ENCODE measurements at places on chromosomes 7 and 10.

DNA sequence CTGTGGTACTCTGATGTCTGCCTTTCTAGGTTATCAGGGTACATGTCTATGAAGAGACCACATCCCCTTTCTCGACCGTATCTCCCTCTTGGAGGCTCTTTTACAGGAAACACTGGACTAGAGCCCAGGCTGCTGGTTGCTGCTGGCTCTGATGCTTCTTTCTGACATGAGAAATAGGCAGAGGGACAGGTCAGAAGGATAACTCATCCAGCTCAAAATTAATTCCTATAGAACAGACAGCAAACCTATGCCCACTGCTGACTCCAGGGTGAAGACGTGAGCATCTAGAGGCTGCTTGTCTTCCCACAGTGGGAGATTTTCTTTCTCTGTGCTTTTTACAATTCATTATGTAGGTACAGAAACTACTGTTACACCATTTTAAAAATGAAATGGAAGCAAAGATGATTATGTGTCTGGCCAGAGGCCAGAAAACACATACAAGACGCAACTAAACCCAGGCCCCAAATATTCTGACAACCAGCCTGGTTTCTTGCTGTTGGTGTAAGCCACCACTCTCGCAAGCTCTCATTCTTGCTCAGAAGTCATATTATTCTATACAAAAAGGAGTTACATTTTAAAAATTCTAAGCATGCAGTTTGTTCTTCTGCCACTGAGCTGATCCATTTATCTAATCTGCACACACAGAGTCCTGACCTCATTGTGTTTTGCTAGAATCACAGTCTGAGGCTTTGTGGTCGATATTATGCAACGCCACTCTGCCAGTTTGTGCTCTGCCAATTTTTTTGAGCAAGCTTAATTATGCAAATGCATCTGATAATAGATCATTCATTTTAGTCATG is 424.3 kb downstream of the KIF20B start:
- no peak for DNase-seq

DNA sequence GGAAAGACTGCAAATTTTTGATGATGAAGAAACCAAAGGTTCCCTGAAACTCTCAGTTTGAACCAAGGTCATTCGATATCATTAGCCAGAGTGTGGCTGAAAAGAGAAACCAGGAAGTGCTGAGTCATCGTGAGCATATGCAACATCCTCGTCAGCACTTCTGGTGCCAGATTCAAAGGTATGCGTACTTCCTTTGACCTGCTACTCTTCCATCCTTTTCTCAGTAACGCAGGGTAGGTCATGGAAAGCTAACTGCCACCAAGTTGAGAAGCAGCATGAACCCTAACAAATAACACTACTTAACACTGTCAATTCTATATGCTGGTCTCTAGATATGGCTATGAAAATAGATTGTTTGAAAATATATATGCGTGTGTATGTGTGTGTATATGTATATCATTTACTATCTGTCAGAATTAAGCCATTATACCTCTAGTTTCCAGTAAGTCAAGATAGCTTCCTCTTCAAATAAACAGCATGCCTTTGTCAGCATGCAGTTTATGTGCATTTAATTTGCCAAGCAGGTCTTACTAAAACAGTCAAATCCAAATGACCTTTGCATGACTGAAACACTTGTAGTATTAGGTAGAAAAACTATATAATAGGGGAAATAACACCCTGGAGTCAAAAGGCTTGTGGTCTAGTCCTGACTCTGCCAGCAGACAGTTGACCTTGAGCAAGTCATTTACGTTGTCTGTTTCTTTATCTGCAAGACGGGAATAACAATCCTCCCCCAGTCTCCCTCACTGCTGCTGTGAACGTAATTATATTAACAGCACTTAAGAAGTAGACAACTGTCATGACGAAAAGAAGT is 26.4 kb downstream of the CDK6 start:
- peak; percentile 38 for DNase-seq

- no peak for DNase-seq
Observed at GRCh38 chr7:101882595-101883564, 65.5 kb downstream of the CUX1 start.

- no peak for DNase-seq
Observed at GRCh38 chr7:55524558-55525310, 47.6 kb downstream of the VOPP1 start.

DNA sequence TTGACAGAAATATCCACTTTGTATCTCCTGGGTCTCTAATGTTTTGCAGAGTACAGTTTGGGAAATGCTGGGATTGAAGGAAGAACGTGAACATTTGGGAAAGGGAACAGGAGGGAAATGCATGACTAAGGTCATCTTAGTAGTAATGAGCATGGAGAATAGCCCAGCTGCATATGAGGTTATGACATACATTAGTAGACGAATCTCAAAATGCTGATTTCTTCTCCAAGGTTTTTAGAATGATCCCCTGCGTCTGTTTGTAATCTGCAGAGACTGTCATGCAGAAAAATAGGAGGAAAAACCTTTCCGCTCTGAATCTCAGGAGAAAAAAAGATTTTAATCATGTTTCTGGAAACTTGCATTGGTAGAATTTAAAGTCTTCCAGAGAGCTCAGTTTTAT is 133.6 kb downstream of the PPP1R9A start:
- DNase-seq, result no peak

GRCh38 chr7:84508606-84509005 is 314.0 kb upstream of the SEMA3A start:
- no peak for DNase-seq

DNA sequence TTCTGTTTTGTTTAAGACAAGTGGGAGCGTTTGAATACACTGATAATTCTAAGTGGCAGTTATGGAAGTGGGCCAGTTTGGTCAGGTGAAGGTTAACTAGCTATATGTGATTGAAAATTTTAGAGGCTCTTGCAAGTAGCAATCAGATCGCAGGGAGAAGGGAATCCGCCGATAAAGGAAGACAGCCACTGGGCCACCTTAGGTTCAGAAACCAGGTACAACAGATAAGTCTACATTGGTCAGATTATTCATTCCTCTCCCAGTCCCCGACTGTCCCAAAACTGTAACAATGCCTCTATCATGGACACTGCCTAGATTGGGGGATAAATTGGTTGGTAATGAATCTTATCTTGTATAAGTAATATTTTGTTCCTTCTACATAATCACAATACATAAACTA is 8.9 kb downstream of the ANK3 start:
- DNase-seq, result no peak

DNA sequence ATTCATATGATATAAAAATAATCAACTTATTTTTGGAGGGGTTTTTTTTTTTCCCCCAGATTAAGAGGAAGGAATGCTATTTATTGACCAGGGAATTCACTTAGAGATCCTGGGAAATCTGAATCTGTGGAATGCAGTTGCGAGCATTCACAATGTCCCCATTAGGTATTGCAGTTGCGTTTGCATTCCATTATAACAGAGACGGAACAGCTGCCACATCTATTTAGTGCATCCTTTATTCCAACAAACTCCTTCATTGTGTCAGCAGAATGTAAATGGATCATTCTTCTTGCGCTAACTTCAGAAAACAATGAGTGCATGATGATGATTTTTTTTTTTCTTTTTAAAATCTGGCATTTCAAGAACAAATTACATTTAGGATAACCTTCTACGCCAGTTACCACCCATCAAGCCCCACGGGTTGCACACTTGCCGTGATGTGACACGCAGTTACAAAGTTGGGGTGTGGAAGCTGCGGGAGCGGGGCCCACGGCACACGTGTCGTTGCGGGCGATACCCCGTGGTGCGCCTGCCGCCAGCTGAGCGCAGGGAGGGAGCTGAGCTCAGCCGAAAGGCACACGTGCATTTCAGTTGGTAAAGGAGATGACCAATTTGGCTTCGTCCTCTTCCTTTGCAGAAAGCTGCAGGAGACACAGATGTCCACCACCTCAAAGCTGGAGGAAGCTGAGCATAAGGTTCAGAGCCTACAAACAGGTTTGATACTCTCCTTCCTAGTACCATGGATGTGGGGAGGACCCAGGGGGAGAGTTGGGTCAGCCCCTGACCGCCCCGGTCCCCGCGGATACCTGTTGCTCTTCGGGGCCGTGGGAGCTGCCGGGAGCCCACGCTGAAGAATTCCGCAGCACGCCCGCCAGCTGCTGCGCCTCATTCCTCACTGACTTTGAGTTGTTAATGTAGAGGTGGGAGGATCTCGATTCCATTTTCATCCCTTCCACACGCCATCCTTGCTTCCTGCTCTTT is 175.3 kb upstream of the SH2B2 start:
- no peak for DNase-seq

- DNase-seq, result peak; percentile 30
Observed at GRCh38 chr7:24587853-24588252, 14.6 kb downstream of the PALS2 start.

DNA sequence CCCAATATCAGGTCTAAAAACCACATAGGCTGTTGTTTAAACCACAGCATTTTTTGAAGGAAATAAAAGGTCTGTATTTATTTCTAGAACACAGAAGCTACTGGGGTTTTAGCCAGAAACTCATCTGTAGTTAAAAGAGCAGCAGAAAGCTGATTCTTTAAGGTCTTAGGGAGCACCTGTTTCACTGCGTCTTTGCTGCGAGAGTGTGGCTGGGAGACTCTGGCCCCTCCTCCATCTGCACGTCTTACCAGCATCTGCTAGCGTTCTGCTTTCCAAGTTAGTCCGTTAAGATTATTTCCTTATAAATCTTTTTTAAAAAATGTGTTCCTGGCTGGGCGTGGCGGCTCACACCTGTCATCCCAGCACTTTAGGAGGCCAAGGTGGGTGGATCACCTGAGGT is 95.9 kb downstream of the ADARB2 start:
- no peak for DNase-seq

DNA sequence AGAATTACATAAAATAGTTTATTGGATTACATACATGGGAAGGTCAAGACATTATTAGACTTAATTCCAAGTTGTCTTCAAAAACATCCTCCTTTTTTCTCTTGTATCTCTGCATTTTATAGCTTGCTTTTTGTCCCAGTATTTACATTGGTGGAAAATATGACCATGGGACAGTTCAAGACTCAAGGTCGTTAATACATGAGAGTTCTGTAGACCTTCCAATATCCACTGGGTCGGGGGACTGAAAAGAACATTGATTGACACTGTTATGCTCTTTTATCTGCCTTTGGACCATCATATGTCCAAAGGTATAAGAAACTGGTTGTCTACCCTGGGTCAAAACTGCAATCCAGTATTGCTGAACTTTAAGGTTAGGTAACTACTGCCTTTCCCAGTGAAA is 36.7 kb downstream of the AKR1C4 start:
- no peak for DNase-seq

DNA sequence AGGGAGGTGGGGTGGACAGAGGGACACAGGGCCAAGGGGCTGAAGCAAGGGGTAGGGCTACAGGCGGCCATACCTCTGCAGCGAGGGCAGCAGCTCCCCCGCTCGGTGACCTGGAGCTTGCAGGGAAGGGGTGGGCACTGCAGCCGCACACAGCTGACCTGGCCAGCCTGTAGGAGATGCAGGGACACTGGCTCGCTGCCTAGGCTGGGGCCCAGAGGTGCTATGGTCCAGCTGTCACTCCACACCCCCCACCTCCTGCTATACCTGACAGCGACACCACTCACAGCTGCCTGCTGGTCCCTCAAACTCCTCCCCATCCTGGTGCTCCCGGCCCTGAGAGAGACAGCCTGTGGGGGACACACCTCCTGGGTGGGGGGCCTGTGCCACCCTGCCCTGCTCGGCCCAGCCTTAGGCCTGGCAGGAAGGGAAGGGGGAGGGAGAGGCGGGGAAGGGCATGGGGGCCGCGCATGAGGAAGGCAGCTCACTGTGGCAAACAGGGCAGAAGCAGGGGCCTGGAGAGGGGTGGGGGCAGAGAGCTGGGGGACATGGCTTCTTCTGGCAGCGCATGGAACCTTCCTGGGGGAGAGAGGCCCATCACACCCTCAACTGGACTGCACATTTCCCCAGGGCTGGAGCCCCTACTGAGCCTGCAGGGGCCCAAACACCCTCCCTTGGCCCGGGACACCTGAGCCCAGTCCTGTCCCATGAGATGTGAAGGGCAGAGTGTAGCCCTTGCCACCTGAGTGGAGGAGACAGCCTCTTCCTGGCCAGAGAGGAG is 23.9 kb downstream of the ATP6V1F start:
- DNase-seq, result no peak

GRCh38 chr7:150586068-150586784 is 19.0 kb downstream of the GIMAP4 start:
- DNase-seq, result no peak

DNA sequence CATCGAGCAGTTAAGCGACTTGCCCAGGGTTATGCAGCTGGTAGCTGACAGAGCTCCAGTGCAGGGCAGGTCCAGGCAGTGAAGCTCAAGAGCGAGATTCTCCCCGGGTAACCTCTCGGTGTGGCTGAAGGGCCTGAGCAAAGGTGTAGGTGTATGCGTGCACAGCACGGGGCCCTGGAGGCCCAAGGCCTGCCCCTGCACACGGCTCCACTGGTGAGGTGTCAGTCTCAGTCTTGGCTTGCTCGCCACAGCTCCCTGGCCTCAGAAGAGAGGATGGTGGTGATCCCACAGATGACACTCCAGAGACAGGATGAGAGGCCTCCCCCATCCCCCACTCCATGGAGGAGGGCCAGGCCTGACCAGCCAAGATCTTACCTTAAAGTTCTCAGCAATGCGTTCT is 12.0 kb downstream of the AKR1B1 start:
- DNase-seq, result no peak

DNA sequence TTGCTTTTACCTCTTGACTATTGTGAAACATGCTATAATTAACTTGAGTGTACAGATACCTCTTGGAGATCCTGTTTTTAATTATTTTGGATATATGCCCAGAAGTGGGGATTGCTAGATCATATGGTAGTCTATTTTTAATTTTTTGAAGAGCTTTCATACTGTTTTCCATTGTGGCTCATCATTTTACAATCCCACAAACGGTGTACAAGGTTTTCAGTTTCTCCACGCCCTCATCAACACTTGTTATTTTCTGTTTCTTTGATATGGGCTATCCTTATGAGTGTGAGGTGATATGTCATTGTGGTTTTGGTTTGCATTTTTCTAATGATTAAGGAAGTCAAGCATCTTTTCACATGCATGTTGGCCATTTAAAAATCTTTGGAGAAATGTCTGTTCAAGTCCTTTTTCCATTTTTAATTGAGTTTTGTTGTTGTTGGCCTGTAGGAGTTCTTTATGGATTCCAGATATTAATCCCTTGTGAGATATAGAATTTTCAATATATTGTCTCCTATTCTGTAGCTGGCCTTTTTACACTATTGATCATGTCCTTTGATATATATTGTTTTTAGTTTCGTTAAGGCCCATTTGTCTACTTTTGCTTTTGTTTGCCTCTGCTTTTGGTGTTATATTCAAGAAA is 7.5 kb downstream of the AGK start:
- DNase-seq, result no peak
